ENCODE measurements at places on chromosomes 5 and 9.
A peak's percentile ranks its signal among the peaks of the same experiment; 100 is the strongest.

DNA sequence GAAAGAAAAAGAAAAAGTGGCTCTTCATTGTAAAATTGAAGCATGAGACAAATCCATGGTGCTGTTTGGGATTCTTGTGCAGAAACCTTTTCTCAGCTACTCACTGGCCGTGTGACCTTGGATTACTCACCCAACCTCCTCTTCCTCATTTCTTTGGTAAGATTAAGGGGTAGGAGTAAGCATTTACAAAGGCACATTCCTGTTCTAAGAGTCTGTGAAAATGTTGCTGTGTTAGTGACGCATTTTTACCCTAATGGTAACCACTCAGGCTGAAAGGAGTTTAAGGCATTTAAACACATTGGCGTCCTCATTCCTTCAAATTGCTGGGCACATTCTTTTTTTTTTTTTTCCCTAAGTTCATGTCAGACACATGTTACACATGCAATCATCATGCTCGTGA is 4.3 kb downstream of the RAI14 start:
- no peak for DNase-seq

GRCh38 chr5:149820536-149821510 is 90.7 kb downstream of the PPARGC1B start:
- DNase-seq = no peak

DNA sequence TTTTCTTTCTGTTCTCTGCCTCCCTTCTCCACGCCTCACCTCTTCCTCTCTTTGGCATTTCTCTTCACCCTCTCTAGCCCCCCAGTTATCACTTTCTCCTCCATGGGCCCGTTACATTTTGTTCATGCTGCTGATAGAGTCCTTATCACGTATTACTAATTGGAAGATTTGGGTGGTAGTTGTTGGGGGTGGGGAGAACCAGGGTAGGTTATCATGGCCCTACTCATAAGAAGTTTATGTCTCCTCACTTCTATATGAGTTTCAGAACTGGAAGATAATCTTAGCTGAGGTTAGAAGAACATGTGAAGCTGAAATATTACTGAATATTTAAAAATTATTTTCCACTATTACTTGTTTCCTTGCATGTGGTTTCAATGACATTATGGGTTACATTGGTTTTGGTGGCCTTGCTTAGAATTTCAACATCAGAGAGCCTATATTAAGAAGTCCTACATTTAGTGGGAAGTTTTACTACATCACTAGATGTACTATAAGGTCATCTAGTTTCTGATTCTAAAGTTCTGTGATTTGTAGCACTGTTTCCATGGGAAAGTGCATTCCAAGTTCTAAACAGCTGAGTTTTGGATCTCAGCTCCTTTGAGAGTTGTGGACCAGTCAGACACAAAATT is 36.8 kb downstream of the PIP5K1B start:
- no peak for DNase-seq

DNA sequence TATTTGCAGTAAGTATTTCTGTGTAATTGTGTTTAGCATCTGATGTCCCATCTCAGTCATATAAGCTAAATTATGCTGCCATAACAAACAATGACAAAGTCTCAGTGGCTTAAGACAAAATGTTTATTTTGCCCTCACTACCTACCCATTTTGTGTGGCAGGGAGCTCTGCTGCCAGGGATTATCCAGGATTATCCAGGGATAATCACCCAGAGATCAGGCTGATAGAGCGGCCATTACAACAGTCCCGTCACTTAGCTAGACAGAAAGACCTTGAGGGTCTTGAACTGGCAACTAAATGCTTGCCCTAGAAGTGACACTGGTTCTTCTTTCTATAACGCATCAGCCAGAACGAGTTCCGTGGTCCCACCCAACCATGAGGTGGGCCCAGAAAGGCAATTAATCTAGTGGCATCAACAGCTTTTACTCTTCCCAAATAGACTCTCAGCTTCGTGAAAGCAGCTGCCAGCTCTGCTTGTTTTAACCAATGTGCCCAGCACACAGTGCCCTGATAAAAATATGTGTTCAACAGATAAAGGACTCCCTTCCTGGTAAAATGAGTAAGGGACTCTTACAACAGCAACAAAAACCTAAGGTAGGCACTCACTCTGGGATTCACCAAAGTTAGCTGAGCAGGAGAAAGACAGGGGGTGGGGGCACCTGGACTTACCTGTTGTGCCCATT is 22.8 kb downstream of the CCDC69 start:
- no peak for DNase-seq

DNA sequence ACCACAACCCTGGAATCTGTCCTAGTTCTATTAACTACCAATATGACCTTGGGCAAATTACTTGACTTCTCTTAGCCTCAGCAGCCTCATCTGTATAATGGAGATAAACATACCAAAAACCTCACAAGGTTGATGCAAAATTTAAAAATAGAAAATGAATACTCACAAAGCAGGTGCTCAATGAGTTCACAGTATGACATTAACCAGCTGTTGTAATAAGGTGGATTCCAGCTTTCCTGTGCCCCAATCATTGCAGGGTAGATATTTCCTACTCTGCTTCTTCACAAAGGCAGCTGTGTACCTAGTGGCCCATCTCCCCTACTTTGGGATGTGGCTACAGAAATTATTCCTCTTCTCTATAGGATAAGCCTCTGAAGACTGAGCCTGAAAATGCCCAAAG is 8.8 kb downstream of the HTR4 start:
- DNase-seq = no peak

DNA sequence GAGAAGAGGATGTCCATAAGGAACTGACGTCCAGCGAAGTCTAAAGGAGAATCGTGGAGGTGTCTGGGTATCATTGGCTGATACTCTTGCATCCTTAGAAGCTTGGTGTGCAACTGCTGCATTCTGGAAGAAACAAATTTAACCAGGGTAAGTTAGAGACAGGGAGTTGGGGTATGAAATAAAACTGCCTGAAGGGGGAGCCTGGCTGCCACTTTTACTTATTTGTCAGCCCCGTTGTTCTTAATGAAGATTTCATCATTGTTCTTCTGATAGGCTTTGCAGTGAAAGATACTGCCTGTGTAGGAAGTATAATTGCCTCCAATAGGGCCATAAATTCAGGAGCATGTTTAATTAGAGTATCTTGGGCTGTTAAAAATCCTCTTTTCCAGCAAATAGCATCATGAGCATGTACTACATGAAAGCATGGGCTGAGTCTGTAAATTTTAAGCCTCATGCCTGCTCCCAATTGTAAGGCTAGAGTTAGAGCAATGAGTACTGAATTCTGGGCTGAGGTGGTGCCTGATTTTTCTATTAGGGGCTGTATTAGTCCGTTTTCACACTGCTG is 1264.5 kb upstream of the ACO1 start:
- DNase-seq = peak; percentile 20

GRCh38 chr5:179278119-179278518 is 67.1 kb downstream of the ADAMTS2 start:
- no peak for DNase-seq

DNA sequence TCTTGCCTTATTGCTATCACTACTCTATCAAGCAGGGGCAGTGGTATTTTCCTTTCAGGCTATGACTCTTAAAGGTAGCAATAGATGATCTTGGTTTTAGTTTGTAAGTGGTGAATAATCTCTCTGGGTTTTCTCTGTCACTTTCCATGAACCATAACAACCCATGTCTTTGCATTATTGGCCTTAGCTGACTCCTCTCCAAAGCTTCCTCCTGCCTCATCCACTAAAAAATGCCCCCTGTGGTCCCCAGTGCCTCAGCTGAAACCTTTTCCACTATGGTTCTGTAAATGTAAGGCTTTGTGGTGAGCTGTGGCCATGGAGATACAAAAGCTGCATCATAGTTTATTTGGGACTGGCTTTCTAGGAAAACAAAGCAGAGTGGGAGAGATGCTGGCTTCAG is 128.8 kb downstream of the GPBP1 start:
- no peak for DNase-seq

GRCh38 chr9:119458068-119458467 is 88.8 kb upstream of the BRINP1 start:
- DNase-seq = no peak

DNA sequence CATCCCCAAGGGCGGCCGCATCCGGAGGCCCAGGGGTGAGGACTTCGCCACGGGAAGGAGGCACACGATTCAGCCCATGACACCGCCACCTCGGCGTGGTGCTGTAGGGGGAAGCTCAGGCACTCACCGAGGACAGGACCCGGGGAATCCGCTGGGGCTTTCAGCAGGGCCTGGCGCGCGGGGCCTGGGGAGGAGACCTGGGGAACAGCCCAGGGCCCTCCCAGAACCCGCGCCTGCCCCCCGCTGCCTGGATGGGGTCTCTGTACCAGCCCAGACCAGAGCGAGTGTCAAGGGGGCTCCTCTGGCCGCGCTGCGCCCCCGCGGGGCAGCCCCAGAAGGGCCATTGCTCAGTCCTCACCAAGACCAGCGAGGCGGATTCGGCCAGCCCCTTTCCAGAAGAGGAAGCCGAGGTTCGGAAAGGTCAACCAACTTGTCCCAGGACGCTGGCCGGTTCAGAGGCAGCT is 12.8 kb downstream of the COL23A1 start:
- no peak for DNase-seq

DNA sequence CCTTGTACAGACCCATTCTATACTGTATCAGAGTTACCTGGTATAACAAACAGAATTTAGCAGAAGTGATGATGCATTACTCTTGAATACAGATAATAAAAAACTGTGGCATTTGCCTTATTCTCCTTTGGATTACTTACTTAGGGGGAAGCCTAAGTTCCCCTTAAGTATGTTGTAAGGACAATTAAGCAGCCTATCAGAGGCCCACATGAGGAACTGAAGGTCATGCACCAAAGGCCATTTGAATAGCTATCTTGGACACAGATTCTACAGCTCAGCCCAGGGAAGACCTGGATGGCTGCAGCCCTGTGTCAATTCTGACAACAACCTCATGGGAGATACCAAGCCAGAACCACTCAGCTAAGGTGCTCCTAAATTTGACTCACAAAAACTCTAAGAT is 125.2 kb downstream of the RAPGEF6 start:
- DNase-seq = no peak

- no peak for DNase-seq
Observed at GRCh38 chr9:125812403-125812802, 65.2 kb downstream of the PBX3 start.

- no peak for DNase-seq
Observed at GRCh38 chr9:134928436-134929192, 10.9 kb upstream of the FCN1 start.

DNA sequence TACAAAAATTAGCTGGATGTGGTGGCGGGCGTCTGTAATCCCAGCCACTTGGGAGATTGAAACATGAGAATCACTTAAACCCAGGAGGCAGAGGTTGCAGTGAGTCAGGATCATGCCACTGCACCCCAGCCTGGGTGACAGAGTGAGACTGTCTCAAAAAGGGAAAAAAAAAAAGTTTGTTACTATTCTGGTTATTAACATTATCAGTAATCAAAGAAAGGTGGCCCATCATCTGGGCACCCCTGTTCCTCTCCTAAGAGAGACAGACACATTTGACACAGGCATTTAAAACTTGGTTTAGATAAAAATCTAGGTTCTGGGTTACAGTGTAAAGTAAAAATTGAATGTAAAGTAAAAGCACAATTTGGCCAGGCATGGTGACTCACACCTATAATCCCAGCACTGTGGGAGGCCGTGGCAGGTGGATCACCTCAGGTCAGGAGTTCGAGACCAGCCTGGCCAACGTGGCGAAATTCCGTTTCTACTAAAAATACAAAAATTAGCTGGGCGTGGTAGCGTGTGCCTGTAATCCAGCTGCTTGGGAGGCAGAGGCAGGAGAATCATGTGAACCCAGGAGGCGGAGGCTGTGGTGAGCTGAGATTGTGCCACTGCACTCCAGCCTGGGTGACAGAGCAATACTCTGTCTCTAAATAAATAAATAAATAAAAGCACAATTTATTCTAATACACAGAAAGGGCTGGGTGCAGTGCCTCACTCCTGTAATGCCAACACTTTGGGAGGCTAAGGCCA is 16.7 kb upstream of the PHYHD1 start:
- no peak for DNase-seq

DNA sequence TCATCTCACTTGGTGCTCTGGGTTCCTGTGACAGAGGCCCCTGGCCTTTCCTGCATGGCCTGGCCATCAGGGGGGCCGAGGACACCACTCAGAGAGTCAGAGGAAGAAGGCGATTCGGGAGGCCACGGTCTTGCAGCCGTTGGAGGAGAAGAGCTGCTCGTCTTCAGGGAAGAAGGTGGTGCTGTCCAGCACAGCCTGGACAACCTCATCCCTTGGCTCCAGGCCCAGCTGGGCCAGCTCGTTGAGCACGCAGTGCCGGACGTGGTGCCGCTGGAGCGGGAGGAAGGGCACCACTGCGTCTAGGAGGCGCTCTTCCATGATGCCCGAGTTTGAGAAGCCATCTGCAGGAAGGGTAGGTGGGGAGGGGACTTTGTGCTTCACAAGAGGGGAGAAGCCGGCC is 3.2 kb downstream of the TOR2A start:
- no peak for DNase-seq

DNA sequence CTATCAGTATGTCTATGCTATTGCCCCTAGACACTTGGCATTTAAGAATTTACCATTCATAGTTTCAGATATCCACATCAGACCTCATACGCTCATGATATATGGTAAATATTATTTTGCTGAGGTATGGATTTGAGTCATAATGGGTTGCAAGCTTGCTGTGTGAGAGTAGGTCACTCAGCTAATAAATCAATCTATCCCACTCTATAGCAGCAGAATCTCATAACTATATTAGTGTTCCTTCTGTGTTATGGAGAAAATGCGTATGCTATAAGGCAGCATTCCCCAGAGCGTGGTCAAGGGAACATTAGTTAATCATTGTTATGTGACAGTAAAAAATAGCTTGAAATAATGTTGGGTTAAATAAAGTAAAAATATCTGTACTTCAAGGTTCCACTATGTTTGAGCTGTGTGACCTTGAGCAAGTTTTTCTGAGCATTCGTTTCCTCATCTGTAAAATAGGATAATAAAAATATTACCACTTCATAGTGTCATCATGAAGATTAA is 7.7 kb downstream of the TRIM32 start:
- no peak for DNase-seq

DNA sequence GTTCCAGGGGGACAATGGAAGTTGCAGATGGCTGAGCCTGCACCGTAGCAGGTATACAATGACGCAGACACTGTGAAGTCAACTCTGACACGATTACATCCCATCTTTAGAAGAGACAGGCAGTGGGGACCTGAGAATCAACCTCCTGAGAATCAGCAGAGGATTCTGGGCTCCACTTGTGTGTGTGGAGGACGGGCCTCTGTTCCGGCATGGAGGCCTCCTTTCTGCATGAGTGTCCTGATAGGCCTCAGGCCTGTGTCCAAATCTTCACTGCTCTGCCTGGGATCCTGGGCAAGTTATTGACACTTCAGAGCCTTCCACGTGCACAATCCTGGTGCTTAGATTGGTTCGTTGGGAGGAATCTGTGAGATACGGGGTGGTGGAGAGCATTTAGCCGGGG is 151.2 kb upstream of the COL5A1 start:
- DNase-seq = no peak

DNA sequence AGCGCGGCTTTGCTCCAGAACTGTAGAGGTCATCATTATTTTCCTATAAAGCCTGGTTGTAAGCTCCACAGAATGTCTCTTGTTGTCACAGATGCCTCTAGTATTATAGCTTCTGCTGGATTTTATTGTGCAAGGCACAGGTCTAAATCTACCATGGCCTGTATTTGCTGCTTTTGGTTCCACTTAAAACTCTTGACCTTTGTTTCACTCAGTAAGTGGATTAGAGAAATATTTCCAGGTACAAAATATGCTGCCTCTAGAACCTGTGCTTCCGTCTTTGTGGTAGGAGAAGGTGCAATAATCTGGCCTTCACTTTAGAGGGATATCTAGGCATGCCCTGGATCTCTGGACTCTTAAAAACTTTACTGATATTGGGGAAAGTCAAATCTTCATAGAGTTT is 476.6 kb upstream of the CD180 start:
- no peak for DNase-seq

- DNase-seq = no peak
Observed at GRCh38 chr9:116501871-116502270, 185.2 kb upstream of the TRIM32 start.
